ENCODE measurements at places on chromosomes 2 and 18.

GRCh38 chr2:205895981-205896655, 189.9 kb downstream of the INO80D start:
- no peak for DNase-seq

- DNase-seq, result no peak
Measured at GRCh38 chr2:200077838-200078237, 122.5 kb downstream of the MAIP1 start.

- DNase-seq, result no peak
Measured at GRCh38 chr2:188557081-188557480, 265.4 kb downstream of the GULP1 start.

DNA sequence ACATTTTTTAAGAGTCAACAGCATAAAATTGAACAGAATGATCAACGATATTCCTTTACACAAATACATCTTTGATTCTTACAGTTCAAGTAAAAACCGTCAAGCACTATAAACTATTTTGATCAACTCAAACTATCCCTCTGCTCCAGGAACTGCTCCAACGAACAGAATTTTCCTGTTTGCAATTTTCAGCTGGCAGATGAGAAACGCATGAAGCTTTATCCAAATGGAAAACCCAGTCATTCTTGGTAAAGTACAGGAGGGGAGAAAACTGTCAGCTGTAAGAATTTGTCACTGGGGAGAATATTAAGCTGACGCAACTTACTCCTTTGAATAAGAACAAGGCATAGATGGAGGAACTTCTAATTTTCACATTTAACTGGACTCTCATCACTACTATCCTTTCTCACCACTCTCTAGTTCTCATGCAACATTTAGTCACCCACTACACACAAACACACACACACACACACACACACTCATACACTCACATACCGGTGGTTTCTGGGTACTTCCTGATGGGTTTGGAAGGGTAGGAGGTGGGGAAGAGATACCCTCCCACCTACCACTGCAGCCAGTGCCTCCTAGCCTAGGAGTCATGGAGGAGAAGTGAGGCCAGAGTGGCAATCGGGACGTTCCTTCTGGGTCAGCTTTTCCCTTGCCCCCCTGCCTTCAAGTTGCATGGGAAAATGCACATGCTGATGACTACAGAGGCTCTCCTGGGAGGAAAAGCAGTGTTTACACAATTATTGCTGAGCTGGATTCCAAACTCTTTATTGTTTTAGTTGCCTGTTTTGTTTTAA, 54.0 kb upstream of the SPATS2L start:
- peak; percentile 54 for DNase-seq

- no peak for DNase-seq
Measured at GRCh38 chr2:194494401-194494800, 1162.6 kb upstream of the SLC39A10 start.

DNA sequence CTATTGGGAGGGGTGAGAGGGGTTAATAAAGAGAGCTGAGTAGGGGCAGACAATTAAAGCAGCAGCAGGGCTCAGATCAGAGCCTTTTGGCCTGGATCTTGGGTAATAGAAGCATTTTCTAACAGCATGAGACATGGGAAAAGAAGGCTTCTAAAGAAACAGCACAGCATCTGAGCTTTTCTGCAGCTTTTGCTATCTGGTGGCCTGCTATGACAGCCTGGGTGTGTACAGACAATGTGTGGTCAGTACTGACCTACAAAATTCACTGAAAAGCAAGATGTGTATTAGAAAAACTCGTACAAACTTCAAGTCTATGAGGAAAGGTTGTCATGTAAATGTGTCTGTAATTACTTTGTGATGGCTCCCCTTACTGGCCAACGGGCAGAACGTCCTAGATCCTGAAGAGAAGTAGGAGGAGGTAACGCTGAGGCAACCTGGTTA, 95.6 kb downstream of the GALNT3 start:
- DNase-seq, result peak; percentile 43

Data from M059J (cell line).